ENCODE measurements at places on chromosomes 7 and 10.

GRCh38 chr7:158125721-158126120, 461.9 kb downstream of the PTPRN2 start:
- no peak for DNase-seq

GRCh38 chr7:139230484-139230773, 608 bp upstream of the UBN2 start:
- no peak for DNase-seq

GRCh38 chr10:101781984-101782810, 1.0 kb downstream of the NPM3 start:
- no peak for DNase-seq

DNA sequence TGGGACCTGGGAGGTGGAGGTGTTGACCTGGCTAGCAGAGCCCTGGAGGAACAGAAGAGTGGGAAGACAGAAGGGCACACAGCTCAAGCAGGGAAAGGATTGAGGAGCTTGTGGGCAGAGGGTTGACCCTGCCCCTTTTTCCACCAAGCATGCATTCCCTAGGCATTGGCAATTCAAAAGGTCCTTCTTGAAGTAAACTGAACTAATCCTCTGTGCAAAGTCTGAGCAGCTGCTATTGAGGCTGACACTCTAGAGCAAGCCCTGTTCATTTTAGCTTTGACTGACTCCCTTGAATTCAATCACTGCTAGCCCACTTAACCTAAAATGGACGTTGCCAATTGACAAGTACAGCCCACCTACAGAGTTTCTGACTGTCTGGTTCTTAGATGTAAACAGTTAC, 116.5 kb upstream of the TNS3 start:
- no peak for DNase-seq

DNA sequence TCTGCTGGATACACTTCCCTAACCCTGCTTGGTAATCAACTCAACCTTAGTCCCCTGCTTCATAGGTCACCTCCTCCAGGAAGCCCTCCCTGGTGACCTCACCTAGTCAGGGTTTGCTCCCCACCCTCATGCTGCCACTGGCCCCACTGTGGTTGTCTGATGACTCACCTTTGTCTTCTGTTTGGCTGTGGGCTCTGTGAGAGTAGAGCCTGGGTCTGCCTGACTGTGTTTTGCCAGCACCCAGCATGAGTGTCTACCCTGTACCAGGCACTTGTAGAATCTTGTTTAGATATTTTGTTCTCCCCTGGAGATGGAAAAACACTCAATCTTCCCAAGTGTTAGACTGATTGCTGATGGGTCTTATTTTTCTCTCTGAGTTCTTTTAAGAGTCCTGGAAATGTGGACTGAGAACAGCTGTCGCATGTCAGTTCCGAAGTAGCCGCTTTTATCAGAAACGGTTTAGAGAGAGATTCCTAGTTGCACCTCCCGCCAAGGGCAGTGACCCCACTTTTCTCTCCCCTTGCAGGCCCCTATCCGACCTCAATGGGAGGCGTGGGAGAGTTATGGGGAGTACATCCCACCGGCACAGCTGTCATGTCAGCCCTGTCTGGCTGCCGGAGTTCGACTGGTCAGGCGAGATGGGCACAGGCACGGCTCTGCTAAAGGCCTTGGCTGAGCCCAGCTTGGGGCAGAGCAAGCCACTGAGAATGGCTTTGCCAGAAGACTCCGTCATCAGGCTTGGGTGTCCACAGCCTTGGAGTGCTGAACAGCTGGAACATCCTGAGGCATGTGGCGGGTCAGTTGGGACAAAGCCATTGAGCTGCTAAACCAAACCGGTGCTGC, 134.3 kb downstream of the GRK5 start:
- peak; percentile 51 for DNase-seq

DNA sequence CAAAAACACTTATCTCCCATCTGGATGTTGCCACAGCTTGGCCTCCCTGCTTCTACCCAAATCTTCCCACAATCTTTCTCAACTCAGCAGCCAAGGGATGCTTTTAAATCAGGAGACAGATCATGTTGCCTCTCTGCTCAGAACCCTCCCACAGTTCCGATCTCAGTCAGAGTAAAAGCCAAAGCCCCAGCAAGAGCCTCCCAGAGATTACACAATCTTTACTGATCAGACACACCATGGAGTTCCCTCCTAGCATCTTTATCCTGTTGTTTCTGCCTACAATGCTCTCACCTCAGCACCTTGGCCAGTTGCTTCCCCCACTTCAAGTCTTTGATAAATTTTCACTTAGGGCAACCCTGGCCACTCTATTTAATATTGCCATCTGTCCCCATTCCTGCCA, 41.9 kb upstream of the ZNF33B start:
- no peak for DNase-seq

GRCh38 chr10:61271127-61271780, 181.9 kb downstream of the TMEM26 start:
- DNase-seq, result peak; percentile 88

DNA sequence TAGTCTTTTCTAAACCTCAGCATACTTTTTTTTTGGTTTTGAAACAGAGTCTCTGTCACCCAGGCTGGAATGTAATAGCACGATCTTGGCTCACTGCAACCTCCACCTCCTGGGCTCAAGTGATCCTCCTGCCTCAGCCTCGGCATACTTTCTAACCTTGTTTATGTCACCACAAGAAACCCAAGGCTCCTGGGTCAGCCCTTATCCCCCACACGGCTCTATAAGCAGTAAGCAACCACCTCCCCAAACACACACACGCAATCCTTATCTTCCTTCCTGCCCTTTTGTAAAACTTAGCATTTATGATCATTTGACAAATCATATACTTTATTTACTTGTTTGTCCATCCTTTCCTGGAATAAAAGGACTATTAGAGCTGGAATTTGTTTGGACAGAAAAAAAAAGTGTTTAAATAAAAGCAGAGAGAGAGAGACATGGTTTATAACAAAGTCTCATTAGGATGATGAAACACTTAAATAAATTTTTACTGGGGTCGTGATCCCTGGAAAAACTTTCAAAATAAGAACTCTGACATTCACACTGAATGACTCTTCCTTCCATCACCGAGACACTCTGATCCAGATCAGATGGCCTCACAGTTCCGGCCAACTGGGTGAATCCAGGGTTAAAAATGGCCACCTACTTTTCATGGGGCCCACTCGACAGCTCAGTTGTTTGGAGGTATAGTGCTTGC, 72.7 kb upstream of the PIK3CG start:
- peak; percentile 58 for DNase-seq

DNA sequence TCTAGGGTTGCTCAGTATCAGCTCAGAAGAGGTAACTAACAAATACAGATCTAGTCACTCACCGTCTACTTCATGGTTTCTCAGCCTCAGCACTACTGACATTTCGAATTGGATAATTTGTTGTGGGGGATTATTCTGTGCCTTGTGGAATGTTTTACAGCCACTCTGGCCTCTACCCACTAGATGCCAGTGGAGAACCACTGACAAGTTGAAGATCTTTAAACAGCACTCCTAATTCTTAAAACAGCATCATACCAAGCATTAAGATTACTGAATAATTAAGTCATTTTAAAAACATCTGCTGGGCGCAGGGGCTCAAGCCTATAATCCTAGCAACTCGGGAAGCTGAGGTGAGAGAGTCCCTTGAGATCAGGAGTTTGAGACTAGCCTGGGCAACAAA, 82.6 kb downstream of the UPF2 start:
- DNase-seq, result no peak

DNA sequence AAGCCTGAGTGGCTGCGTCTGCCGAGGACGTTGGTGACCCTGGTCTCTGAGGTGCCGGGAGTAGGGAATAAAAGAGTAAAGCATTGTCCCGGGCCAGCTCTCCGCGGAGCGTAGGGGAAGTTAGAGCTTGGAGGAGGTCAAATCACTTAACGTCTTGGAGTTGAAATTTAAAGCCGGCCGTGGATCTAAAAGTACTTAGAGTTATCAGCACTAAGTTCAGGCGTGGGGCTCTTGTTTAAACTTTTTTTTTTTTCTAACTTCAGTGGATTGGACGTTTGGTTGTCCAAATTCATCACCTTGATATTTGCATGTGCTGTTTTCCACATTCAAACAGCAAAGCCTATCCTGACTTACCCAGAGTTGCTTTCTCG, 700 bp downstream of the NIPSNAP2 start:
- no peak for DNase-seq

GRCh38 chr10:30254926-30255325, 94.2 kb downstream of the MTPAP start:
- DNase-seq, result no peak

DNA sequence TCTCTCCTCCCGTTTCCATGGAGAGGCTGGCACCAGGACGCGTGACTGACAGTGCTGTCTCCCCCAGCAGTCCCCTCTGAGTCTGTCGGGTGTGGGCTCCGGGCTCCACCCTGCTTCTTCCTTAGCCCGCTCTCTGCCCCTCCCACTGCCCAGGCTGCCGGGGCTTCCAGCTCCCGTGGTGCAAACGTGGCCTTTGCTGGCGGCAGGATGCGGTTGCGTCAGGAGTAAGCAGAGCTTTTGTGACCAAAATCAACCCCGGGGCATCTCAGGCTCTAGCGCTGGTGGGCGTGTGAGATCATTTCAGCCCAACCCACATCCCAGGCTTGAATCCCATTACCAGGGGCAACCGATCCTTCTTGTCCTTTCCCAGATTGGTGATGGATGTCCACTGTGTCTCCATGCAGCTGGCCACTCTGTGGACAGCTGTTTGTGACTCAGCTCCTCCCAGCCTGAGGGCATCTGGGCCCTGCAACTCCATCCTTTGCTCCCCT, 28.2 kb downstream of the PTPRE start:
- no peak for DNase-seq

DNA sequence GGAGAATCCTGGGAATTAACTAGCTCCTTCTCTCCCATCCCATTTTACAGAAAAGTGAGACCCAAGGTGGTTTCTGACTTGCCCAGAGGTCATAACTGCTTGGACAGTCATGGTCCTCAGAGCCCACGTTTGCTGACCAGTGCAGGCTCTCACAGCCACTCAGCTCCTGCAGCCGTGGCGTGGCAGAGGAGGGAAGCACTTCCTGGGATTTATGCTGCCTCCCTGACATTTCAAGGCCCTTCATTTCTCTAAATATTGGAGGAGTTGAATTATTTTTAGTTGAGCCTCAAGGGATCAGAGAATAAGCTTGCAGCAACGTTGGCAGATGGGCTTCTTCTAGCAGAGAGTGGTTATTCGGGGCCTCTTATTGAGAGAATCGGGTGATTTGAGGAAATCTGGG, 77.1 kb downstream of the LHPP start:
- DNase-seq, result no peak

DNA sequence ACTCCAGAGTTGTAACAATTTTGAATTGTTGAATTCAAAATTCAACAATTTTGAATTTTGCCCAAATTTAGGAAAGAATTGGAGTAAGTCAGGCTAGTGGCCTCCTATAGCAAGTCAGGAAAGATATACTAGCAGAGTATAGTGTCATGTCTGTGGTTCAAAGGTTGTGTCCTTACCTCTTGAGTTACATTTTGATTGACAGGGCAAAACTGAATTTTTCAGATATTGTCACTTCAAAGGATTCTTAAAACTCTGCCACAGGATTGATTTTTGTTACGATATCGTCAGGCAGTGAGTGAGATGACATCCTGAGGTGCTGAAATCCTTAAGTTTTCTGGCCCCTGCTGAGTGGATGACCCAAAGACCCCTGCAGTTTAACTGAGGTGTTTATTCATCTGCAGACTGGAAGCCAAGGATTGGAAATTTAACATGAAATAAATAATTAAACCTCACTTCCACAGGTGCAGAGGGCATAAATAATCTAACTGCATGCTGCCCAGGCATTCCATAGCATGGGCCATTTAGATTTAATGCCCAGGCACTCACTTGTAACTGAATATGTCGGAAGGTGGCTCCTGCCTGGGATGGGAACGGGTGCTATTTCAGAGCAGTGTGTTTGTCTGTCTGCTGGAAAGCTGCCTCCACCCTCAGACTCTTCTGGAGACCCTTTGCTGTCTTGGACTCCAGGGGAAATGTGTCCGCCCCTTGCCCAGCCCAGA, 50.8 kb downstream of the RBM20 start:
- DNase-seq, result no peak

DNA sequence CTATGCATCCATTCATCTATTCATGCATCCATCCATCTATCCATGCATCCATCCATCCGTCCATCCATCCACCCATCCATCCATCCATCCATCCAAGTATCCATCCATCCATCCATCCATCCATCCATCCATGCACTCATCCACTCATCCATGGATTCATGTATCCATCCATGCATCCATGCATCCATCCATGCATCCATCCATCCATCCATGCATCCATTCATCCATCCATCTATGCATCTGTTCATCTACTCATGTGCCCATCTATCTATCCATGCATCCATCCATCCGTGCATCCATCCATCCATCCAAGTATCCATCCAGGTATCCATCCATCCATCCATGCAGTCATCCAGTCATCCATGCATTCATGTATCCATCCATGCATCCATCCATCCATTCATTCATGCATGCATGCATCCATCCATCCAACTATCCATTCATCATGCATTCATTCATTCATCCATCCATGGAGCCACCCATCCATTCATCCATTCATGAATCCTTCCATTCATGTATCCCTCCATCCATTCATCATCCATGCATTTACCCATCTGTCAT, 132.0 kb downstream of the DYNC2I1 start:
- no peak for DNase-seq

DNA sequence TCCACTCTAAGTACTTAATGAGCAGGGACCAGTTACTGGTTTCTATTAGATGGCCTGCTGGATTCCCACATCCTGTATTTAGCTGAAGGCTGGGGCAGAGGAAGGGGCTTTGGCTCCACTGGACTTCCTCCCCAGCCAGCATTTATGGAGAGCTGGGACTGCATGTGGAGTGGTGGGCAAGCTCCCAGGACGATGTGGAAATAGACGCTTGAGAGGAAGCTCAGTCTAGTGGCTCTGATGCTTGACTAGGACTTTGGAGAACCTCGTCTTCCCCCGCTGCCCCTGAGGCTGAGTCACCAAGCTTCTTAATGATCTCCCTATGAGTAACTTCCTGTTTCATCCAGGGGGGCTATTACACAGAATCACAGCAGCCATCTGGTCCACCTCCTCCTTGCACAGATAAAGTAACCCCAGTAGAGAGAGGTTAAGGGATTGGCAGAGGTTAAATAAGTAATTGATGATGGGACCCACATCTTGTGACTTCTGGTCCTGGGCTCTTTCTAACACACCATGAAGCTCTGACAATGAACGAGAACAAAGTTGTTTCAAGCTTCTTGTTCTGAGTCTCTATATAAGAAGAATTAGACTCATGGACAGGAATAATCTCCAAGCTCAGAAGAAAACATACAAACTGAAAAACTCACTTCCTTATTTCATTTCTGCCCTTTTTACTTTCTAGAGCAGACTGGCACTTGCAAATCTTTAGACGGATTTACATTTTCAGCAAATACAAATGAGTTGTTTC, 126.2 kb downstream of the PRPF18 start:
- peak; percentile 98 for DNase-seq

DNA sequence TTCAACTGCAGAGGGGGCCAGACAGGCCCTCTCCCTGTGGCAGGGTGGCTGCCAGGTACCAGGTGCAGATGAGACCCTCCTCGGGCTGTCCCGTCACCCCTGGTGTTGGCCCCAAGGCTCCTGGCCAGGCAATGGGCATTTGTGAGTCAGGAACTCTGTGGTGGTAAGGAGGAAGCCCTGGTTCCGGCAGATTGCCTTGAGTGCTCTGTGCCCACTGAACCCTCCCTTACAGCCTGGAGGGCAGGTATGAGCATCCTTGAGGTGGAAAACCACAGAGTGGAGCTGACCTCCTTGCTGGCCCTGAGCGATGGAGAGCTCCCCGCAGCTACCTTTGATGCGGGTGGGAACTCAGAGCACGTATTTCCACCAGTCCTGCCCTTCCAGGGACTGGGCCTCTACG, 2.0 kb downstream of the PAOX start:
- no peak for DNase-seq

- DNase-seq, result no peak
These were observed 342.3 kb upstream of the ADARB2 start for GRCh38 chr10:2079603-2080078.

GRCh38 chr7:34133983-34134782, 228.8 kb downstream of the BMPER start:
- peak; percentile 89 for DNase-seq
